ENCODE measurements at places on chromosomes 5 and 9.

GRCh38 chr5:139668064-139668880 is 20.1 kb downstream of the CXXC5 start:
- DNase-seq, result no peak

DNA sequence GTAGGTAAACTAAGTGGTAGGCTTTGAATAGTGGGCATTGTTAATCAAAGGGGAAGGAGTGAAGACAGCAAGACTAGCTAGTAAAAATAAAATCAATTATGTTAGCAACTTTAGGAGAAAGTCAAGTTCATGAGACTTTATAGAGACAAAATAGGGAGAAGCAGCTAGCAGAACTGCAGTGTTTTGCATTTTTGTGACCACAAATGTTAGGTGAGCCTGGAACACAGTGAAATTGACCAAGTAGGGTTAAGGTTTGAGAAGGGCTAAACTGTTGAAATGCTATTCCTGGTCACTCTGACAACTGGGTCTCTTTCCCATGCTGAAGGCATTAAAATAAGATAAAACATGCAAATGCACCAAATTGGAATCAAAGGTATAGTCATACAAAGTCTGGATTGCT is 13.0 kb downstream of the SEC61B start:
- no peak for DNase-seq

GRCh38 chr5:79481574-79481973 is 32.4 kb downstream of the HOMER1 start:
- no peak for DNase-seq

DNA sequence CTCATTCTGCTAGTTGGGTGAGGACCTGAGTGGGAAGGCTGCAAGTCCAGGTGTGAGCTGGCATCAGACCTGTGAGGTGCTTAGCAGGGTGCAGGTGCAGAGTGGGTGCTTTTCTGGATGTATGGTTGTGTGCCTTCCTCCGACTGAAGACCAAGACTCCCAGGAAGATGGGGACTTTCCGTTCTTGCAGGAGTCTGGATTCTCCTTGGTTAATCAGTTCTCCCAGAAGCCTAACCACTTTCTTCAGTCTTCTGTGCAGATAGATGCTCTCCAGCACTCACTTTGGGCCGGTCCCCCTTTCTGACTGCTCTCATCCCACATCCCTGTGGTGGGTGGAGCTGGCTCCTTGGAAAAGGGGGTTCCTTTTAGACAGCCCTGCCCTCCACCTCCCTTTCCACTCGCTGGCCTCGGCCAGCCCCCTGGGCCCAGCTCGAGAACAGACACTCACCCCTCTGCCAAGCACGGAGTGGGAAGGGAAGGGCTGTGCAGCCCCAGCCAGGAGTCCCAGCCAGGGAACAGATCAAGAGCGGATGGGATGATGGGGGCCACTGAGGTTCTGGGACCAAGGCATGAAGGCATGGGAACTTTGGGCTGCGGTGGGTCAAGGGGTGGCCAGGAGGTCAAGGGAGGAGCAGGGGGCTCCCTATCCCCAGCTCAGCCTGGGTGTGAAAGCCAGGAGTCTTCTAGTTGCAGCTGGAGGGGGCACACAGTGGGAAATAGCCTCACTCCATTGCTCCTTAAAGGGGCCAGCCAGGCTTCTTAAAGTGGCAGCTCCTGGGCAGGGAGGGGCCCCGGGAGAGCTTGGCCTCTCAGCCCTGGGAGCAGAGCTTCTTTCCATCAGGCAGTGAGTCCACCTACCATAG is 62.4 kb downstream of the FGF18 start:
- no peak for DNase-seq

DNA sequence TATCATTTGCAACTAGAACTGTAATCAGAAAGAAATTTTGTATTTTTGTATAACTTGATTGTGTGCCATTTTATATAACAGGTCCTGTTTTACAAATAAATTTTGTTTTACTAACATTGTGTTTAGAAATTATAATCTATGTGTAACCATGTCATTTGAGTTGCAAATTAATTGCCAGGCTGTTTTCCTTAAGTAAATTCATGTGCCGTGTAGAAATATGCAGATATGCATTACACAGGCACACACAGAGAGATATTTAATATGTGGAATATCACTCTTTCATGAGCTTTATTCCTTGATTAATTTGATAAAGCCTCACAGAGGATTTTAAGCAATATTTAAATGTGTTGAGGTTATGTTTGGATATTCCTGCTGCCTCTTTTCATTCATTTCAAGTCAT is 56.5 kb upstream of the FSD1L start:
- DNase-seq, result no peak

DNA sequence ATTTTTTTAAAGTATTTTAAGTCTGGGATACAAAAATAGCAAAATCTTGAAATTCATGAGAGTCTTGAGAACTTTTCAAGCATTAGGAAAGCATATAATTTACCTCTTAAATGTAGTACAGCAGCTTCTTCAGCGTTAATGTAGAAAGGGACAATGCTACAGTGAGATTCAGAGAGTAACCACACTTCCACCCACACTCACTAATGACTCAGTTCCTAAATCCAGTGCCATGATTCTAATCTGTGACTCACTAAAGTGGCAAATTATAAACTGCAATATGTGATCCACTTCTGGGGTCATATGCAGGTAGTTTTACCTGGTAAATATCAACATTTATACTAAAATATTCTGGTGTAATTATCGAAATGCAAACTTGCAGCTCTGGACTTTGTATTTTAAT is 434.5 kb upstream of the TUSC1 start:
- no peak for DNase-seq

GRCh38 chr5:123120197-123120596 is 31.2 kb downstream of the PRDM6 start:
- DNase-seq, result no peak
